H54 (cell line): ENCODE measurements at places on chromosomes 2 and 18.

GRCh38 chr2:135256531-135257260, 204.6 kb downstream of the RAB3GAP1 start:
- DNase-seq: no peak

DNA sequence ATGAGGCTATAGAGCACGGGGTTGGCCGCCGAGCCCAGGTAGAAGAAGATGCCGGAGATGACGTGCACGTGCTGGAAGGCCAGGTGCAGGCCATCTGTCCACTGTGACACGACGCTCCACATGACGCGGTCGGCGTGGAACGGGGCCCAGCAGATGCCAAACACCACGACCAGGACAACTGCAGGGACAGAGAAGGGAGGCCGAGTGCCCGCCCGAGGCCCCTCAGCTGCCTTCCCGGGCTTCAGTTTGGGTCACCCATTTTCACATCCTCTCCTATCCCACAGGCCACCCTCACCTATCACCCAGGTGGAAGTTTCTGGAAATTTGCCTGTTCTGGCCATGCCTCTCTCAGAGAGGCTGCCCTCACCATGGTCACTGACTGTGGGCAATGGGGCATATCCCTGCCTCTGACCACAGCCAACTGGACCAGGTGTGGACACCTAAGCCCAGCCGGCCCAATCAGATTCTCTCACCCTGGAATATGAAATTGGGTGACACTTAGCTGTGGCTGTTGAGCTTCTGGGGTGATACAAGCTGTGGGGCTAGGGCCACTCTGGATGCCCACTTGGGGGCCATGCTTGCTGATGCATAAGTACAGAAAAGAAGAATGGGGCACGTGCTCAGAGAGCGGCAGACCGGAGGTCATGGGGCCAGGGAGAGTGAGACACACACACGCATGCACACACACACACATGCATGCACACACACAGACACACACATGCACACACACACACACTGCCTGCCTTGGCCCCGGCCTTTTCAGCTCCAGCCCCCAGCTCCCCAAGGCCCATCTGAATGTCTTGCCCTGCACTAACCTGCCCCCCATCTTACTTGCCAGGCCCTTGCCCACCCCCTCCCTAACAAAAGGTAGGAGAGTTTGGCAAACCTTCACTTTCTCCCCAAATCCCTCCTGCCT, 4.7 kb downstream of the NMUR1 start:
- DNase-seq: no peak

DNA sequence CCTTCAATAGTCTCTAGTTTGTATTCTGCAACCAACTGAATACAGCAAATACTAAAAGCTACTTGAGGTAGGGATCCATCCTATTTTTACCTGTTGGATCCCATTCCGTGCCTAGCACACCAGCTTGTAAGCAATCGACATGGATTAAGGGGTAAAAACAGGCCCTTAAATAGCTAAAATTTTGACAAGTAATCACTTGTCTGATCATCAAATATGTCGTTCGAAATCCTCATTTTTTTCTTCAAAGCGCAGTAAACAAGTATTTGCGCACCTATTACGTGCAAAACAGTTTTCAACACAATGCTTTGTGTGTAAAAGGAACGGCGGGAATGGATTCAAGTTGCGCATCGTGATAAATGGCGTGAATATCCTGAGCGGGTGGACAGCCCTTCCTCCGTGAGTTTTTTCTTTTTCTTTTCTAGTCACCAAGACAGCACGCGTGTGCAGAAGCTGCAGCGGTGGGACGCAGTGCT, 1.4 kb upstream of the ACVR2A start:
- no peak for DNase-seq

- DNase-seq: no peak
Measured at GRCh38 chr2:99504844-99505584, 15.2 kb upstream of the REV1 start.

DNA sequence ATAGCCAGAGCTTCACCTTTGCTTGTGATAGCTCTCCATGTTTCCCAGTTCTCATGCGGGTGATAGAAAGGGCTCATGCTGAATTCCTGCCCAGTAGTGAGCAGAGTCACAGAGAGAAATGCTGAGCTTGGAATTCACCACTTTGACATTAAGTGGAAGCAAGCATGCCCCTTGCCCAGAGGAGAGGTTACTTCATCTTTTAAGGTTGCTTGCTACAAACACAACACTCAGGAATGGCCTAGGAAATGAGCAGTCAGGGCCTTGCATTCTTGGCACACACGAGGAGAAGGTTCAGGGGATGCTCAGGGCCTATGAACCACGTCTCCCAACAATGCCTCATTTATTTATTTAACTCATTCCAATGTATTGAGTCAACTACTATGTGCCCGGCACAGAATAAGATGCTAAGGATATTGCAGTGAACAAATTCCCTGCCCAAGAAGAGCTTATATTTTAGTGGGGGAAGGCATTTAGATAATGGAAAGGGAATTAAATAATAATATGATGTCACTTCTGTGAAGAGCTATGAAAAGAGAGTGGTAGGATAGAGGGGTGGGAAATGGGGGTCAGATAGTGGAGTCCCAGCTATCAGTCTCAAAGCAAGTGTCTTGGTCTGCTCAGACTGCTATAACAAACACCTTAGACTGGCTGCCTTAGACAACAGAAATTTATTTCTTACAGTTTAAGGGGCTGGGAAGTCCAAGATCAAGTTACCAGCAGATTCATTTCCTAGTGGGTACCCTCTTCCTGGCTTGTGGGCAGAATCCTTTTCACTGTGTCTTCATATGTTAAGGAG, 42.1 kb downstream of the DDX18 start:
- peak; percentile 84 for DNase-seq

GRCh38 chr2:46481198-46482193, 2.1 kb downstream of the TMEM247 start:
- DNase-seq: peak; percentile 36

DNA sequence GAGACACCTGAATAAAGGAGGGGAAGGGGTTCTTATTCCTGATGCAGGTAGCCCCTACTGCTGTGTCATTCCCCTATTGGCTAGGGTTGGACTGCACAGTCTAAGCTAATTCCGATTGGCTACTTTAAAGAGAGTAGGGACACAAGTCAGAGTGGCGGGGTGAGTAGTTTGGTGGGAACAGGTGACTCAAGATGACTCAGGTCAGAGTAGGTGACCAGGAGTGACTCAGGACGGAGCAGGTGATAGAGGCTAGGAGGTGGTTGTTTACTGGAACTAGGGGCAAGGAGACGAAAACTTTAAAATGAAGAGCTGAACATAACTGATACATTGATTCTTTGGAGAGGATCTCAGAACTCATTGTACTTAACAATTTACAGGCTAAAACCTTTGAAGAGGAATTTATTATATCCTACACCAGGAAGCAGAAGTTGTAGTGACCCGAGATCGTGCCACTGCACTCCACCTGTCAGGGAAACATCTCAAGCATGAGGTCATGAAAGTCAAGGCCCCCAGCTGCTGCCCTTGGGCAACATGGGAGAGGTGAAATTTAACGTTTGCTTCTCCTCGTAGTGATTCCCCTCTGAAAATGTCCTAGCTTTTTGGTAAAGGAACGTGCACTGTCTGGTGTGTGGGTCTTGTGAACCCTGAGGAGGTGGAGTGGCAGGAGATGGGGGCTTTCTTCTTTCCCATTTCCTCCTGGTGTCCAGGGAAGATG, 4.5 kb upstream of the CYP27A1 start:
- DNase-seq: no peak

DNA sequence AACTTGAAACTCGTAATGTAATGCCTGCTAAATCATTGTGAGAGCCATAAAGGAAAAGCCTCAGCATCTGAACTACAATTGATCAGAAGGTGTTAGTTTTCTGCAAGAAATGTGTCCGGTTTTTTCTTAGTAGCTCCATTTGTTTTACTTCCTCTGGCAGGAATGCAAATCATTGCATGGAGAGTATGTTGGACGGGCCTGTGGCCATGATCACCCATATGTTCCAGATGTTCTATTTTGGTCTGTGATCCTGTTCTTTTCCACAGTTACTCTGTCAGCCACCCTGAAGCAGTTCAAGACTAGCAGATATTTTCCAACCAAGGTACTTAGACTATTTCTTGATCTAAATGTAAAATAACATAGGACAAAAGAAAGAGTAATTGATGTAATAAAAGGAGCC, 126.6 kb downstream of the DPP4 start:
- DNase-seq: no peak

GRCh38 chr2:136448986-136449780, 316.2 kb upstream of the THSD7B start:
- DNase-seq: no peak

DNA sequence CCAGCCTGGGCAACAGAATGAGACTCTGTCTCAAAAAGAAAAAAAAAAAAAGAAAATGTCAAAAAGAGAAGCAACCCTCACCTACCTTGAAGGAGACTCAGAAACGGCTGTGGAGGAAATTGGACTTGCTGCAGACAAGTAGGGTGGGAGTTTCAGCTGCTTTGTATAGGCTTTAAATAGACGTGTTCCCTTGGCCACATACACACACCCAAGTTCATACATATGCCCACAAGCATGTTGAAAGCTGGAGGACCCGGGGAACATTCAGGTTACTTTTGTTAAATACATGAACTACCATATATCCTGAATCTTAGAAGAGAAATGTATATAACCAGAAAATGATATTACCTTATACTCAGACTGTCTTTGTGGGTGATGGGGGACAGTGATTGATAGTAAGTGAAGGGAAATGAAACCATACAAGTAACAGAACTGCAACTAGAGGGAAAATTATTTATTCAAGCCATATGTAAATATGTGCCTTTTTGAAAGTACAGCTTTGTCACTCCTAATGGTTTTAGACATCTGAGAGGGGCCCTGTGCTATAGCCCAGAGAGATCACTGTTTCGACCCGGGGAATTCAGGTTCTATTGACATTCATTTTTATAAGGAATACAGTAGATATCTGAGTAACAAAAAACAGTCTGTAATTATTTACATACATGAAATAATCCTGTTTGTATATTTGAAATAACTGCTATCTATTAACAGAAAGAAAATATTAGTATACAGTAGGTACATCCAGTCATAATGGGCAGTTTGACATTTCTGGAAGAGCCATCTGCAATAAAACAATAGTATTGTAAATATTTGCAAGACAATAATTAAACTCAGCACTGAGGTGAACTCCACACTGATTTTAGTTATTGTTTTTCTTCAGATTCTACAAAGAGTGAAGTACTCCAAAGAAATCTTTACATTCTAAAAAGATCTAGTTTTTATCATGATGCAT, 48.0 kb upstream of the TGIF1 start:
- no peak for DNase-seq

- DNase-seq: peak; percentile 48
Measured at GRCh38 chr2:28552045-28552823, 56.4 kb downstream of the PLB1 start.

GRCh38 chr2:236317938-236318396, 53.8 kb upstream of the ASB18 start:
- no peak for DNase-seq

DNA sequence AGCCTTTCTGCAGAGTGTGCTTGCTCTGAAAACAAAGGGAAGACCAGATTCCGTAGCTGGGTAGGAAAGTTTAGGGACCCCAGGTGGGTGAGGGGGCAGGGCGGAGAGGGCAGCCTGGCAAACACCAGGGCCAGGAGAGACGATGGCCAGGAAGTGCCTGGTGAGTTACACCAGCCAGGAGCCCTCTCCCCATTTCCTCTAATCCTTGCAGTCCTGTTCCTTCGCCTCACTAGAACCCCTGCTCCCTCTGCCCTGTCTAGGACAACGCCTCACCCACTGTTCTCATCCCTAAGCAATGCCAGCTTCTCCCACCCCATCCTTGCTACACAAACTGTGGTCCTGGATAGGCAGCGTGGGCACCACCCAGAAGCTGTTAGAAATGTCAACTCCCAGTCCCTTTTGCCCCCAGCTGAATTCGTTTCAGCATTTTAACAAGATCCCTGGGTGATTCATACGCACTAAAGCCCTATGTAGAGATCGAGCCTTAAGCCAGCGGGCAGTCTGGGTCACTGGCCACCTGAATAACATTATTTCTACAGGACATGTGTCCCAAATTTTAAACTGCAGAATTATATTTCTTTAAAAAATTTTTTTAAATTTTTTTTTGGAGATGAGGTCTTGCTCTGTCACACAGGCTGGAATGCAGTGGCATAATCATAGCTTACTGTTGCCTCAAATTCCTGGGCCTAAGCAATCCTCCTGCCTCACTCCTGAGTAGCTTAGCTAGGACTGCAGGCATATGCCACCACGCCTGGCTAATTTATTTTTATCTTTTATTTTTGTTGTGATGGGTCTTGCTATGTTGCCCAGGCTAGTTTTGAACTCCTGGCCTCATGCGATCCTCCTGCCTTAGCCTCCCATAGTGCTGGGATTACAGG, 10.9 kb downstream of the WIPF1 start:
- no peak for DNase-seq

- DNase-seq: no peak
Measured at GRCh38 chr2:172791953-172792352, 56.3 kb downstream of the RAPGEF4 start.

GRCh38 chr2:101133492-101134100, 17.6 kb downstream of the TBC1D8 start:
- DNase-seq: no peak

DNA sequence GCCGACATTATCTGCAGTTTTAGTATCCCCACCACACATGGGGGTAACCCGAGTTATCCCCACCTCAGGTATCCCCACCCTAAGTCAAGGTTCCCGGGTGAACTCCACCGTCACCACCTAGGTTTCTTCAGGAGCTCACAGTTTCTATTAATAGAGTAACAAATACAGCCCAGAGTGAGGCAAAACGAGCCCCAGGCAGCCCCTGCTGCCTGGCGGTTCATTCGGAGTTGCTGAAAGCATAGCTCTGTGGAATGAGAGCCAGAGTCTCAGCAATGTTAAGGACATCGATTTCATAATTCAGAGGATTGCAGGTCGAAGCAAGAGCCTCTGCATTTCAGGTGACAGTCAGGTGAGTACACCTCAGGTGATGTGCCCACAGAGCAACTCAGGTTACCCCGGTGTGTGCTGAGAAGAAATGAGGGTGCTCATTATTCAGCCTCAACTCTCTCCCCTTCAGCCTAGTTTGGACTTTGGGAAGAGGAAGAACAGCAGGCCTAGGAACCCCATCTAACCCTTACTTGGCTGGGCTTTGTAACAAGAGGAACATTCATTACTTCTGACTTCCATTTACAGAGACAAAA, 10.7 kb downstream of the SATB2 start:
- no peak for DNase-seq

DNA sequence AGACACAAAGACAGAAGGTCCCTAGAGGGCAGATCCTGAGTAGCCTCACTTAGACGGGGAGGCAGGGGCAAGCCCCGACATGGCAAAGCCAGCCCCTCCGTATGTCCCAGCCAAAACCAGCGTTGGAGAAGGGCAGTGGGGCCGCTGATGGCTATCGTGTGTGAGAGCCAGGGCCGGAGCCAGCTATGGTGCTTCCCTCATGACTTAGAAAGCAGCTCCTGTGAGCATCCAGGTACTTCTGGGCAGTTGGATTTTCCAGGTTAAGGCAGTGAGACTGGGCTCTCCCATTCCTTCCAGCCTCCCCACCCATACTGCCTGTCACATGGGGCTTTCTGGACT, 31.2 kb upstream of the ROCK2 start:
- no peak for DNase-seq

GRCh38 chr2:241767464-241768250, 9.0 kb upstream of the GAL3ST2 start:
- DNase-seq: no peak

GRCh38 chr18:46215902-46216723, 111.9 kb downstream of the HAUS1 start:
- no peak for DNase-seq

GRCh38 chr2:107337209-107337898, 451.4 kb upstream of the ST6GAL2 start:
- no peak for DNase-seq
